ENCODE measurements at places on chromosomes 5 and 9.

DNA sequence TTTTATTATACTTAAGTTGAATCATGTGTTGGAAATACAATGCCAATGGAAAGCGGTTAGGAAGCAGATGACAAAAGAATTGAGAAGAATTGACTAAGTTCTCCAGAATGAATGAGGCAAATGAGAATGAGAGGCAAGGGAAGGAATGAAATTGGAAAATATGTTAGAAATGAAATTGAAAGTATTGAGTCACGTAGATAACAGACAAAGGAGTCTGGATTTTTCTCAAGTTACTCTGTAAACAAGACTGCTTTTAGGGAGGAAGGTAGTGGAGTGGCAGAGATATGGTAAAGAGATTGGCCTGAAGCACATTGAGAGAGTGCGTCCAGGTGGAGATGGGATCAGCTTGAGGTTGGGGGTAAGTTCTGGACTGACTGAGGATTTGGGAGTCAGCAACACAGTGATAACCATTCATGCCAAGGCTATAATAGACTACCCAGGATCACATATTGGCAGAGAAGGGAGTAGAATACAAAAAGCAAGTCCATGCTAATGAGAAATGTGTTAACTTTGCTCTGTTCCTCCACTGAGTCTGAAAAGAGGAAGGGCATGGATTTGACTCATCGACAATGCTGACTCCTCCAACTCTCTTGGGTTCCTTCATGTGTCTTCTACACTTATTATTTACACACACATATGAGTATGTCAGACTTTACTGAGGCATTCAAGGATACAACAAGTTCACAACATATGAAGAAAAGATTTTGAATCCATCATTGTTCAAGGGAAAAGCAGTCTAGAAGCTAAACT is 814.2 kb upstream of the ZNF608 start:
- no peak for DNase-seq

DNA sequence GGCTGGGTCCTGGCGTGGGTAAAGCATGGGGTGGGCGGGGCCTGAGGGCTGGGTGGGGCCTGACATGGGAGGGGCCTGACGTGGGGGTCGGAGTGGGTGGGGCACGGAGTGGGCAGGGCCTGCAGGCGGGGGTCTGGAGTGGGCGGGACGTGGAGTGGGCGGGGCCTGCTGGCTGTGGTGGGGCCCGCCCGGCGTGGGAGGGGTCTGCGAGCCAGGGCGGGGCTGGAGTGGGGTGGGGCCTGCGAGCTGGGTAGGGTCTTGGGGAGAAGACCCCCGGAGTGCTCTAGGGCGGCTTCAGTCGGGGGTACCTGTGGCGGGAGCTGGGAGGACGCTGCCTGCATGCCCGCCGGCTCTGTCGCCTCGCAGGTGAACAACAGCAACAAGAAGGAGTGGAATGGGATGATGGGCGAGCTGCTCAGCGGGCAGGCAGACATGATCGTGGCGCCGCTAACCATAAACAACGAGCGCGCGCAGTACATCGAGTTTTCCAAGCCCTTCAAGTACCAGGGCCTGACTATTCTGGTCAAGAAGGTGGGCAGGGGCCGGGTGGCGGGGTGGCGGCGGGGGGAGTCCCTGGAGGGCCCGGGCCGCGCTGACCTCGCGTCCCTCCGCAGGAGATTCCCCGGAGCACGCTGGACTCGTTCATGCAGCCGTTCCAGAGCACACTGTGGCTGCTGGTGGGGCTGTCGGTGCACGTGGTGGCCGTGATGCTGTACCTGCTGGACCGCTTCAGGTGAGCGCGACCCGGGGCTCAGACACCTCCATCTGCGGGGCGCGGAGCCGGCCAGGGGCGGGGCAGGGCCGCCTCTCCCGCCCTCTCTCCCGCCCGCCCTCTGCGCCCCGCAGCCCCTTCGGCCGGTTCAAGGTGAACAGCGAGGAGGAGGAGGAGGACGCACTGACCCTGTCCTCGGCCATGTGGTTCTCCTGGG is 8.0 kb downstream of the LRRC26 start:
- DNase-seq = no peak

GRCh38 chr5:67542479-67542878 is 345.9 kb upstream of the CD180 start:
- DNase-seq = no peak

- no peak for DNase-seq
Observed at GRCh38 chr5:132481596-132482211, 8.9 kb downstream of the IRF1 start.

DNA sequence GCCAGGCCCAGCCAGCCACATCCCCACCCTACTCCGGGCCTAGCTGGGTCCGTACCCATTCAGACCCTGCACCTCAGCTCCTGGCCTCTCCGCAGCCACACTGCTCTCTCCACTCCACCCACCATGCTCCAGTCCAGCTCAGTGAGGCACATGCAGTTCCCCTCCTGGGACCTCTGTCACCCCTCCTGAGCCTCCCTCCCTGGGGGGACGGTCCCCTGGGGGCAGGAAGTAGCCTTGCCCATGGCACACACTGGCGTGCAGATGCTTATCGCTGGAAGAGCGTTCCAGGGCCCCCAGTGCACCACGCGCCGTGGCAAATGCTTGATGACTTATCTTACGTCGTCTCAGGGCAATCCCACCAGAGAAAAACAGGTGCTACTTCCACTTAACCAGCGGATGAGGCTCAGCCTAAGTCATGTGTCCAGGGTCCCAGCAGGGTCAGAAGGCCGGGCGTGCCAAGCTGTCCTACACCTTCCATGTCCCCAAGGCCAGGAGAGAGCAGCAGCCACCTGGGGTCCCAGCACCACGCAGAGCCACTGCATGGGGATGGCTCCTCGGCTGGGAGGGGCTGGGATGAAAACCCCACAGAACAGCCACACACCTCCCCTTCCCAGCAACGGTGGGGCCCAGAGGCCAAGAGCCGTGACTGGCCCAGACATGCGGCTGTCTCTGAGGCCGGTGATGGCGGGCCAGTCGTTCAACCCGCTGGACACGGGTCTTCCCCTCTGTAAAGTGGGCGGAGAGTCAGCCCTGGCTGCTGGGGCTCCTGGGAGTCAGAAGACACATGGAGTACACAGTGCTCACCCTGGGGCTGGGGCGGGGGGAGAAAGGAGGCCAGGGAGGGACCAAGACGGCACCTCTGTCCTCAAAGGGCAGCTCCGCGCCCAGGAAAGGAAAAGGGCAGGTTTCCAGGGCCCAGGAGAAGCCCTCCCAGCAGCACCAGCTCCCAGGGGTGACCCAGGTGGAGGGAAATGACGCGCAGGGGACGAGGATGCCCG is 2.6 kb upstream of the CCDC187 start:
- no peak for DNase-seq

DNA sequence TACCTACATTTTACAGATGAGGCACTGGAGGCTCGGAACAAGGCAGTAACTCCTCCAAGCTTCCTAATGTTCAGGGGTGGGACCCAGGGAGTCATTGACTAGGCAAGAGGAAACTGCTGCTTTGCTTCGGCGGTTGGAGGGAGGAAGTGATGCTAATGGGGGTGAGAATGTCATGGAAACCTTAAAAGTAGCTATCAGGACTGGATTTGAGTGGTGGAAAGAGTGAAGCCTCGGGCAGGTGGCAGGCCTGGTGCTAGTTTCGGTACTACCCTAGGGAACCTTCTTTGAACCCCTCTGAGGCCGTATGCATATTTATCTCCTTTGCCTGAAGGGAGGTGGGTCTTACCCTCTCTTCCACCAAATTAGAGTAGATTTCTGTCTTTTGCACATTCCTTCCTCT is 1.6 kb downstream of the BSPRY start:
- DNase-seq = no peak

DNA sequence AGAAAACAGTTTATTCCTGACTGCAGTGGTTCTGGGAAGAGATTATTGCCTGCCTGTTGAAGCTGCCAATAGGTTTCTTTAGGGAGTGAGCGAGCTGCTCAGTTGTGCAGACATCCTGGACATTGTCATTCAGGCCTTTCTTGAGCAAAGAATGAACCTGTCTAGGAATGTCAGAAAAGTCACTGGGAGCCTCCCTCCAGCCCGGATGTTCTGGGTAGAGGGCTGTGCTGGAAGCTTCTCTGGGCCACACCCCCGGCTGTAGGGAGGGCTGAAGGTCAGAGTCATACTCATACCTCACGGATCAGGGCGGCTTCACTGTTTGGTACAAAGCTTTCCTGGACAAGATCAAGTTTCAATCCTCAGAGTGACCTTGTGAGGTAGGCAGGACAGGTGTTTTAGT is 33.4 kb upstream of the TBC1D2 start:
- no peak for DNase-seq

GRCh38 chr9:81879501-81879916 is 48.7 kb upstream of the SPATA31D4 start:
- no peak for DNase-seq

GRCh38 chr5:127909821-127910220 is 173.7 kb upstream of the SLC12A2 start:
- DNase-seq = no peak

GRCh38 chr9:126420643-126421564 is 94.3 kb downstream of the MVB12B start:
- no peak for DNase-seq

- no peak for DNase-seq
Observed at GRCh38 chr5:146016764-146017484, 80.5 kb downstream of the SH3RF2 start.

DNA sequence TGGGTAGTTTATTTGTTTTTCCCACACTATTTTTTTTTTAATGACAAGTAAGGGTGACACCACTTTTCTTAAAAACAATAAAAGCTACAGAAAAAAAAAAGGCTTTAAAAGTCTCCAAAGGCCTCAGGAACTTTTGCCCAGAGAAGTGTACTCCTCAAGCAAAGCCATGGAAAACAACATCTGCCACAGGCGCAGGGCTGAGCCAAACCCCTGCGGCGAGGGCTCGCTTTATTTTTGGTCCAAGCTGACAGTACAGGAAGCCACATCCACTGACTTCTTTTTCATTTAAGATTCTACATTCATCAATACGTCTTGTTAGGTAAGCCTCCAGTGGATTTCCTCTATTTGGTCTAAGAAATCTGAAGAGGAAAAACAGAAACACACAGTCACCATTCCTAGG is 51.9 kb upstream of the IFNK start:
- no peak for DNase-seq

- no peak for DNase-seq
Observed at GRCh38 chr5:81980598-81981260, 8.9 kb downstream of the ATG10 start.

- no peak for DNase-seq
Observed at GRCh38 chr9:75824816-75825568, 65.5 kb upstream of the PCSK5 start.

- no peak for DNase-seq
Observed at GRCh38 chr5:136396886-136397285, 31.5 kb upstream of the TRPC7 start.

DNA sequence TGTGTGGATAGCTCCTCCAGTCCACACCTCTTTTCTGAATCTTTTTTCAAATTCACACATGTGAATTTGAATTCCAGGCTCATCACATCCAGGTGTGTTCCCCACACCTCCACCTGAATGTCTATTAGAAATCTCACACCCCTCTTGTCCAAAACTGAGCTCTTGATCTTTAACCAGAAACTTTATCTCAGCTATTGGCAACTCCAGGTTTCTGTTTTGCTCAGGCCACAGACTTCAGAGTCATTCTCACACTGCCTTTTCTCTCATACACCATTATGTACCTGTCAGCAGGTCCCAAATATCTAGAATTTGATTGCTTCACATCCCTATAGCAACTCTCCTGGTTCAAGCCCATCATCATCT is 11.6 kb downstream of the NIPSNAP3B start:
- DNase-seq = no peak

DNA sequence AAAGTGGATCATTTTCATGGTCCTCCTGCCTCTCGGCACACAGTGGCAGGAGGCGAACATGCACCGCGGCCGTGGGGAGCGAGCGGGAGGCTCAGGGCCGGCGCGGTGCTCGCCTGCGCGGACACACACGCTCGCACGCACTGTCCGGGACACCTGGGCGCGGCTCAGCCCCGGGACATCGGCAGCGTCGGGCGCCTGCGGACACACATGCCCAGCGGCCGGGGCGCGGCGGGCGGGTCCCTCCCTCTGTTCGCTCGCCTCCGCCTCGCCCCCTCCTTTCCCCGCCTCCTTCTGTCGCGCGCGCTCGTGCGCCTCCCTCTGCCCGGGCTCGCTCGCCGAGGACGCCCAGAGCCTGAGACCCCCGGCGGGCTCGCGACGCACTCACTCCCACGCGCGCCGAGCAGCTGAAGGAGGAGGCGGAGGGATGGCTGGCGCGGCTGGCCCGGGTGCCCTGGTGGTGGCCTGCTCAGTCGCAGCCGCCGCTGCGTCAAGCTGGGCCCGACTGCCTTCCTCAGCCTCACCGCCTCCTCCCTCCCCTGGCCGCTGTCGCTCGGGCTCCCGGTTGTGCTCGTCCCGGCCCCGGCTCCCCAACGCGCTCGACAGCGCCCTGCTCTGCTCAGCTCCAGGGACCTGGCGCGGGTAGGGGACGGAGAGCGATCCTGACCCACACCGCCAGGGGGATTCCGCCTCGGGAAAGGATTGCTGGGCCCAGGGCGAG is at the start of gene FRMD3:
Gene FRMD3 (minus strand): TSS at position 230 of the 718 bp plus-strand sequence. CDS start 170 bp downstream, at position 60.
- no peak for DNase-seq

DNA sequence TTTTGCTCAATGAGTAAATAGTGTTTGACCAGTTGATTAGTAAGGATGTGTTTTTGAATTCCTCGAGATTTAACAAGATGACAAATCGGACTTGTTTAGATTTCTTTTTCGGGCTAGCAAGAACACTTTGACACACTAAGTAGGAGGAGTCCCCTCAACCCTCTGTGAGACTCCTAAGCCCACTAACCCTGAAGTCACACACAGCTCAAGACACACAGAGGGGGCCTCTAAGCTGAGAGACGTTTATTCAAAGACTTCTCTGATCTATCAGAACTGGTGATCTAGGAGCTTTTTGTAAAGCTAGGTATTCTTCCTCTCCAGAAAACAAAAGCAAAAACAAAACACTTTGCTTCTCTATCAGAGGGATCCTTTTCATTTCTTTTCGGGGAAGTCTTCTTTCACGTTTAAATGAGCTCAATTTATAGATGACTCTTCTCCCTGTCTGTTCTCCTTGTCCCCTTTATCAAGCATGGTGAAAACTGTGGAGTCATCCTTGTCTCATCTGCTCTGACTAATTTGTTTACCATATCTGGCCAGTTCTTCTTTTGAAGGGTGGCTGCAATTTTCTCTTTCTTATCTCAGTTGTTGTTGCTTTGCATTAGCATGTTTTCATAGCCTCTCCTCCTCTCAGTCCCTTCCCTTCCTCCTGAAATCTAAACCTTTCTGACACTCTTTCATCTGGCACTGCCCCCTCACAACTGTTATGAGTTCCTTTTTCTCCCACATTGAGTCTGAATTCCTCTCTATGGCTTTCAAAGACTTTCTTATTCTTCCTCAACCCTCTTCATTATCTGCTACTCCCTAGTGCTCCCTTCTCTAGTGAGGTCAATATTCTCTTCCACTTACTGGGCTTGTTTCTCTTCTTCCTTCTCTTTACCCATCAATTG is 68.5 kb upstream of the RAI14 start:
- no peak for DNase-seq
